Mucosa of gallbladder (tissue), 1 donor: ENCODE measurements at places on chromosomes 1 and 21.

DNA sequence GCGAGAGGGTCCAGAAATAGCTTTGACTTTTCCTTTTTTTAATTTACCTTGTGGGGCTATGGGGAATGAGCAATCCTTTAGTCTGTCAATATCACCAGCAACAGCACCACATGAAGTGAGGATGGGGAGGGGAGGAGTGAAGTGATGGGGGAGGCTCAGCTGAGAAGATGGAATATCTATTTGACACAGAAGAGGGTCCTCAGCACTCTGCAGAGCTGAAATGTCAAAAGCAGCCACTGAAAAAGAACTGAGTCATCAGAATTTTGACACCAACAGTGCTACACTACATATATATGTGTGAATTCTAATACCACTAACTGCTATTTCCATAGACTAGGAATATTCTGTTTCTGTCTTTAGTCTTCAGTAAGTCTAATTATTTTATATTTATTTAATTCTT lies 427.0 kb upstream of the PBX1 start:
- no peak for DNase-seq

DNA sequence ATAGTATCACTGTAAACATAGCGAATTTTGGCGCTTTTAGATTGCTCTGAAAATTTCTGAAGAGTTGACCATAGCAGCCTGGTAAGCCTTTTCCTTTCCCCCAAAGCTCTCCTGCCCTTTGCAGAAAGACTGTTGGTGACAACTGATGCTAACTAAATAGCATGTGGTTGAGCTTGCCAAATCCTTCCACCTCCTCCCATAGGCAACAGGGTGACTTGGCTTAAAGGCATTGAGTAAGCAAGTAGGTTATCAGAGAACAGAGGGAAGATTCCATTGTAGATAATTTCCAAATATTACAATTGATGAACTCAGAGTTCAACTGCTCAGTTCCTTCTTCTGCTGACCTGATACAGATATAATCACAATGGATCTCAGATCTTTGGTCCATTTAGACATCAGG lies 19.9 kb upstream of the HMGCL start:
- no peak for DNase-seq

- DNase-seq: no peak
Measured at GRCh38 chr1:61931587-61932279, 189.5 kb downstream of the PATJ start.

GRCh38 chr1:184822267-184822666 lies 67.6 kb upstream of the EDEM3 start:
- DNase-seq: no peak

DNA sequence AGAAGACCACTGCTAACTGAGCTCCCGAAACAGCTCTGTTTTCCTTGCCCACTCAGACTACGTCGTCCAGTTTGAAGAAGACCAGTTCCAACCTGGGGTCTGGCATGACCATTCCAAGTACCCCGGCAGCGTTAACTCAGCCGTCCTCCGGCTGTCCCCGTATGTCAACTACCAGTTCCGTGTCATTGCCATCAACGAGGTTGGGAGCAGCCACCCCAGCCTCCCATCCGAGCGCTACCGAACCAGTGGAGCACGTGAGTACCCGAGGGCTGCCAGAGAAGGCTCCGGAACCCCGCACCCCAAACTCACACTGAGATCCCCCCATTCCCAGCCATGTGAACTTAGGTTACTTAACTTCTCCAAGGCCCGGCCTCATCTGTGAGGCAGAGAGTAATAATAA lies 63.7 kb upstream of the CNTN2 start:
- DNase-seq: no peak

DNA sequence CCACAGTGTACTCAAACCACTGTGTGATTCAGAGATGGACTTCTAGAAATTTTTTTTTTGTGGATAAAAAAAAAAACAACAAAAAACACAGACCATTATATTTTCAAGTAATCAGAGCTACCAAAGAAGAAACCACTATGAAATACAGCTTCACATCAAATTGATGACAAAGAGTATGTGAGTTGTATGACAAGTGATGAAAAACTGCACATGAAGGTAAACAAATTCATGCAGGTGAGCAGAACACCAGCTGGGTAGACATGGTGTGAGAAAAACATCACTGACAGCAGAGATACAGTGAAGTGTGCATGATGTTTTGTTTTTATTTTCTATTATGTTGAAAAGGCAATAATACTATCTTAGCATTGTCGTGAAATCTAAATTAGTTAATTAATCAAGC lies 8.0 kb upstream of the PTPRC start:
- no peak for DNase-seq

- DNase-seq: no peak
Measured at GRCh38 chr1:31043631-31044030, 21.9 kb downstream of the PUM1 start.

- DNase-seq: peak; percentile 17
Measured at GRCh38 chr1:41955461-41956159, 36.9 kb upstream of the HIVEP3 start.

DNA sequence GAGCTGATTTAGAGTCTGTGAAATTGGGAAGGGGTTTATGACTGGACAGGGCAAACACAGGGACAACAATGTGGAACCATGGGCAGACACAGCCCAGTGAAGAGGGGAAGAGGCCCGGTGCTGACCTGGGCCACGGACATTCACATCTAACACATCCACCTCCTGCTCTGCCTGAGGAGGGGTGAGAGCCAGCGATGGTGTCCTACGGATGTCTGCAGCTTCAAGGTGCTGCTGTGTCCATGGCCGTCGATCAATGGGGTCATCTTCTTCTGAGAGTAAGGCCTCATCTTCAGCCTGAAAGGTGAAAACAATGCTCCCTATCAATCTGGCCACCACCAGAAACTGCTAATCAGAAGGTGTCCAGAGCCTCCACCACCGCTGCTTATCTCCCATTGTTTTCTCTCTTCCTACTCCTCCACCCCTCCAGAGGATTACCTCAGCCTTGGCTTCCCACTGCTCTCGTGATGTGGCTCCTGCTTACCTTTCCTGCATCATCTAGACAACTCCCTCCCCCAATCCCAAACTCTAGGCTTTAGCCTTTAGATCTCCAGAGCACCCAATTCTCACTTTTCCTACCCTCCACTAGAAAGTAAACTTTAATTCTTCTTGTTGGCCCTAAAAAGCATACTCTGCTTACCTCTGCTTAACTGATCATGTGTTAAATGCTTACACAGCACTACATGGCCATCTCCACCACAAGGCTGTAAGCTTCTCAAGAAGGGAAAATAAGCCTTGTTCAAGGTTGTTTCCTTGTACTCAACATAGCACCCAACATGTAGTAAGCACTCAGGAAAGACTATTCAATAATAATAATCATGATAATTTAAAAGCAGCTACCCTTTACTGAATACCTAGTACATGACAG lies 24.0 kb upstream of the ADAM30 start:
- DNase-seq: no peak

- DNase-seq: no peak
Measured at GRCh38 chr1:194104247-194104844, 917.9 kb upstream of the B3GALT2 start.

DNA sequence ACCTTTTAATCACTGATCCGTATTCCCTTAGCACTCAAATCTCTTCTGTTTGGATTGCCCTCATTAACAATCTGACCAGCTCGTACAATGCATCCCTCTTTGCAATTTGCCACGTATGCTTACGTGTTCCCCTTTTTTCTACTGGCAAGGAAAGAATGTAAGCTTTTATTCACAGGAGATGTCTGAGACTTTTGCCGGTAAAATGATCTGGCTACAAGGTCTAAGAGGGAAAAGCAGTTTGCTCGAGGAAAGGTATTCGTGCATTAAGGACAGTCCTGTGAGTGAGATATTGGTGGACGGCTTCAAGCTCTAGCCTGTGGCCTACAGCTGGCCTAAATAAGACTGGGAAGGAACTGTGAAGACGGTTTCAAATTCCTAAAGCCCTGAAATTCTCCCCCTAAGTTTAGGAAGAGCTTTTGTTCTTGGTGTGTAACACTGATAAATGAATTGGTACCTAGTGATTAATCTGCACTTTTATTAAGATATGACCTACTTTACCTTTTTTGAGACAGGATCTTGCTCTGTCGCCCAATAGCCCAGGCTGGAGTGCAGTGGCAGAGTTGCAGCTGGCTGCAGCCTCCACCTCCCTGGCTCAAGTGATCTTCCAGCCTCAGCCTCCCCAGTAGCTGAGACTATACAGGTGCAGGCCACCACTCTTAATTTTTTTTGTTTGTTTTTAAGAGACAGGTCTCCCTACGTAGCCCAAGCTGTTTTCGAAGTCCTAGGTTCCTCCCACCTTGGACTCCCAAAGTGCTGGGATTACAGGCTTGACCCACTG lies 895 bp upstream of the UBR4 start:
- no peak for DNase-seq

DNA sequence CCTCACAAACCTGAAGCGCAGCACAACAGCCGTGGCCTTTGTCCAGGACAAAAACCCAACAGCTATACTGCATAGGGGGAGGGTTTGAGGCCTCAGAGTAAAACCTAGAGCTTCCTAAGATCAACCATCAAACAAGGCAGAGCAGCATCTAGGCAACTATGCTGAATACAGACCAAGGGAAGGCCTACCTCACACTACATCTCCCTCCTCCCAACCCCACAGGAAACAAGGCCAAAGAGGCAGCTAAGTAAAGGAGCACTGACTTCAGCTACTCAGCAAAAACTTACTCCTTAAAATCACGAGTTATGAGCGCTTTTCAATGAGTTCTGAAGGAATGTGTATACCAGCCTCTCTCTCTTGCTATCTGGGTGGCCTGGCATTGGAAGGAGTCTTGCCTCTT lies 12.4 kb downstream of the XKR8 start:
- DNase-seq: no peak

GRCh38 chr1:209769171-209769904 lies 13.5 kb downstream of the TRAF3IP3 start:
- DNase-seq: peak; percentile 65

DNA sequence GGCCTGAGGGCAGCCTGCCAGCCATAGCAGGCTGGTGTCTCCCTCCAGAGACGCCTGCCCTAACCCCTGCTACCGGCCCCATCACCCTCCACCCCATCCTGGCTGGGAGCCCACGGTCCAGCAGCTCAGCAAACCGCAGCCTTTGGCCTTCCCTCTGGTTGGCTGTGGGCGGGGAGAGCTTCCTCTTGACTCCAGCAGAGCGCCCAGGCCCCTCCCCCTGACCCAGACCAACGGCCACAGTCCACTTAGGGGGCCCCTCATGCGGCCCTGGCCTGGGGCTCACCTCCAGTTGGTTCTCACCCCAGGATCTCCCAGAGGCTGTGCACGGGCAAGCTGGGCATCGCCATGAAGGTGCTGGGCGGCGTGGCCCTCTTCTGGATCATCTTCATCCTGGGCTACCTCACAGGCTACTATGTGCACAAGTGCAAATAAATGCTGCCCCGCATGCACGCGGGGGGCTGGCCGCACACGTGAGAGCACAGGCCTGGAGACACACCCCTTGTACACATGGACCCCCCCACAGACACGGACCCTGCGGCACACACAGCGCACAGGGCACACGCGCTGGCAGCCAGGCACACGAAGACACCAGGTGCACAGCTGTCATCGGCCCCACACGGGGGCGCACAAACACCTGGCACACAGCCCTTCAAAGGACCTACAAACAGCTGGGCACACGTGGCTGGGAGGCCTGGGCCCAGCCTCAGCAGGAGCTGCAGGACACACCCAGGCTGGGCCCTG lies 3.1 kb downstream of the SMIM1 start:
- DNase-seq: peak; percentile 34

GRCh38 chr1:170790651-170791071 lies 126.7 kb downstream of the PRRX1 start:
- DNase-seq: no peak

GRCh38 chr21:31278511-31279130 lies 65.4 kb downstream of the TIAM1 start:
- no peak for DNase-seq

- no peak for DNase-seq
Measured at GRCh38 chr21:36347278-36347961, 27.4 kb downstream of the MORC3 start.

- no peak for DNase-seq
Measured at GRCh38 chr21:42189860-42190485, 29.0 kb upstream of the ABCG1 start.

GRCh38 chr1:156117414-156118176 lies 3.1 kb downstream of the LMNA start:
- no peak for DNase-seq

GRCh38 chr1:206963740-206964139 lies 6.5 kb downstream of the FCAMR start:
- no peak for DNase-seq

GRCh38 chr1:231153726-231154125 lies 8.1 kb upstream of the TRIM67 start:
- no peak for DNase-seq

DNA sequence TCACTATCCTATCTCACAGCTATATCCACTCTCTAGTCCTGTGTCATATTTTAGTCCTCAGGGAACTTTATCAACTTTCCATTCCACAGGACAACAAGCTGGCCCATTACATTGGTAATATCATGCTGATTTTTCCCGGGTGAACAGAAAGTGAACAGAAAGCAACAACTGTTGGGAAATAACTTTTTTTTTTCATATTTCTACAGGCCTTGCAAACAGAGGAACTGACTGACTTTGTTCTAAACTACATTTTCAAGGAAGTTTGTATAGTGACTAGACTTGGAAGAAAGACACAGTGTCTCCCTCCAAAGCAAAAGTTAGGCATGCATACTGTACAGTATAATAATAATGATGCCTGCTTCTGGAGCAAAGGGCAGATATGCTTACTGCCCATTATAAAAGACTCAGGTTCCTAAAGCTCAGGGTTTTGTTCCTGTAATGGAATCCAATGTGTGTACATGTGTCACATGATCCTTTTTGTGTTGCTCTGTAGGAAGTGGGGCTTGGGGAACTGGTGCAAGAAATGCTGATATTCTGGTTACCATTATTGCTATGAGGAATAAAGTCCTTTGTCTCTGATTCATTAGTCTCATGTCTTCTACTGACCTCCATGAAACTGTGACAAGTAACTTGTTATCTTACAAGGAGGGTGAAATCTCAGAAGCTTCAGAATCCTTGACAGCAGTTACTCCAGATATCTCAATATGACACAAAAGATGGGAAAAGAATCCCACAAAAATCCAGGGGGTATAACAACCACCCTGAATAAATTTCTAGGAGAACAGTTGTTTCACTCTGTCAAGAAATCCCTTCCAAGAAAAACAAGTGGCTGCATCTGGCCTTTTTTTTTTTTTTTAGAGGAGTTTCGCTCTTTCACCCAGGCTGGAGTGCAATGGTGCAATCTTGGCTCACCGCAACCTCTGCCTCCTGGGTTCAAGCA lies 17.7 kb upstream of the NTPCR start:
- DNase-seq: no peak

DNA sequence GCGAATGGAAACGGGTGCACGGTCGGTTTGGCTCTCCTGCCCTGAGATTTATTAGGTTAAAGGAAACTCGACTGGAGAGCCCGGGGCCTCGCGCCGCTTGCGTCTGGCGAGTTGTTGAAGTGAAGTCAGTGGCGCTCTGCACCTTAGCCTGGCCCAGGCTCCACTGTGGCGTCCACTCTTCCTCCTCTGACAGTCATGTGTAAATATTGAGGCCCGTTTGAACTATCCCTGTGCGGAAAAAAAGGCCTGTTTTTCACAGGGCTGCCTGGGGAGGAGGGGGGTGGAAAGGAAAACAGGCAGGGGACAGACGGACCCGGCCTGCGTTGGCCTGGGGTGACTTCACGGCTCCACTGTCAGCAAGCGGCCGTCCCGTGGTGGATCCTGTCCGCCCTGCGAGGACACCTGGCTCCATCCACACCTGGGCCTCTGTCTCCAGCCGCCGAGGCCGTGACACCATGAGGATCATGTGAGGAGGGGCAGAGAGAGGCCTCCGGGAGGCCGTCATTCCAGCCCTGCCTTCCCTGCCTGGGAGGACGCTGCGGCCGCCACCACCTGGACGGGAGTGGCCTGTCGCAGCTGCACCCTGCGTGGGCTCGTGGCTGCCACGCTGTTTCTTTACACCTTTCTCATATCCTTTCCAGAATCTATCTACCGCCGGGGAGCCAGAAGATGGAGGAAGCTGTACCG lies 59.8 kb downstream of the FAAP20 start:
- DNase-seq: no peak
